CD8-positive, alpha-beta T cell (primary cell): ENCODE measurements at places on chromosomes 1 and 21.

GRCh38 chr1:93715529-93716126 lies 34.0 kb upstream of the BCAR3 start:
- no peak for DNase-seq

GRCh38 chr1:201870397-201870796 lies 18.3 kb upstream of the SHISA4 start:
- DNase-seq, result no peak

- peak; percentile 16 for DNase-seq
Observed at GRCh38 chr1:231241750-231242149, 738 bp downstream of the GNPAT start.

- DNase-seq, result no peak
Observed at GRCh38 chr1:201562659-201563405, 23.9 kb downstream of the NAV1 start.

GRCh38 chr1:64898107-64898861 lies 68.1 kb downstream of the JAK1 start:
- peak; percentile 25 for DNase-seq

- DNase-seq, result no peak
Observed at GRCh38 chr1:101960142-101960541, 36.6 kb downstream of the OLFM3 start.

DNA sequence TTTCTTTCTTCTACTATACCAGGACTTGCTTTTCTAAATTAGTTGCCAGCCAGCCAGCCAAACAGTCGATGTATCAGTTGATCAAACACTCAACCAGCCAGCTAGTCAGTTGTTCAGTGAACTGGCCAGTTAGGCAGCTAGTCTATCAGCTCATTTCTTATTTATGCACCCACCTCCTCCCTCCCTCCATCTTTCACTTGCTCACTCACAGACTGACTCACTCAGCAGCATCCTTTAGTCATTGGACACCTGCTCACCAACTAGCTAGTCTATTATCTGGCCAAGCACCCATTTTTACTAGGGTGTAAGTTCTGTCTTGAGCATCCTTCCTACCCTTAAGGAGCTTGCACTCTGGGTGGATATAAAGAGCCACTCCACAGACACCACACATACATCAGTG lies 5.9 kb upstream of the SPRR4 start:
- no peak for DNase-seq

DNA sequence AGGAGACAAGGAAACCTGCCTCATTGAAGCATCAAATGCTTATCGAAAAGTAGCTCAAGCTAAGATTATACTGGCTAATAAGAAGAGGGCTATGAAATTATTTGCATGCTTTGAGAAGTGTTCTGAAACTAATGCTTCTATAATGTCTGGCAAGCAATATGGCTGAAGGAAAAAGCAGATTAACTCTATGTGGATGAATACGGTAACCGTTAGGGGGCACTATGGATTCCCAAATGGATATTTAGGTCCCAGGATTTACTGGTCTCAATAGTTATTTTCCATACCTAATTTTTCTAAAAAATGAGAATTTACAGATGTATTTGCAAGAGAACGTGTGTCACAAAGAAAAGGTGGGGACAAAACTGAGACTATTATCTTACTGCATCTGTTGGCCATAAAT lies 34.6 kb upstream of the RRP15 start:
- no peak for DNase-seq

DNA sequence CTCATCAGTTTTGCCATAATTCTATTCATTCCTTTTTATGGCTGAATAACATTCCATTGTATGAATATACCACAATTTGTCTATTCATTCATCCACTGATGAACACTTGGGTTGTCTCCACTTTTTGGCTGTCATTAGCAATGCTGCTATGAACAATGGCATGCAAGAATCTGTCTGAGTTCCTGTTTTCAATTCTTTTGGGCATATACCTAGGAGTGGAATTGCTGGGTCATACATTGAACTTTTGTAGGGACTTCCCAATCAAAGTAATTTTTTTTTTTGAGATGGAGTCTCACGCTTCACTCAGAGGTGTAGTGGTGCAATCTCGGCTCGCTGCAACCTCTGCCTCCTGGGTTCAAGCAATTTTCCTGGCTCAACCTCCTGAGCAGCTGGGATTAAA lies 34.9 kb downstream of the AADACL4 start:
- DNase-seq, result no peak

- no peak for DNase-seq
Observed at GRCh38 chr1:200081151-200081968, 53.9 kb downstream of the NR5A2 start.

DNA sequence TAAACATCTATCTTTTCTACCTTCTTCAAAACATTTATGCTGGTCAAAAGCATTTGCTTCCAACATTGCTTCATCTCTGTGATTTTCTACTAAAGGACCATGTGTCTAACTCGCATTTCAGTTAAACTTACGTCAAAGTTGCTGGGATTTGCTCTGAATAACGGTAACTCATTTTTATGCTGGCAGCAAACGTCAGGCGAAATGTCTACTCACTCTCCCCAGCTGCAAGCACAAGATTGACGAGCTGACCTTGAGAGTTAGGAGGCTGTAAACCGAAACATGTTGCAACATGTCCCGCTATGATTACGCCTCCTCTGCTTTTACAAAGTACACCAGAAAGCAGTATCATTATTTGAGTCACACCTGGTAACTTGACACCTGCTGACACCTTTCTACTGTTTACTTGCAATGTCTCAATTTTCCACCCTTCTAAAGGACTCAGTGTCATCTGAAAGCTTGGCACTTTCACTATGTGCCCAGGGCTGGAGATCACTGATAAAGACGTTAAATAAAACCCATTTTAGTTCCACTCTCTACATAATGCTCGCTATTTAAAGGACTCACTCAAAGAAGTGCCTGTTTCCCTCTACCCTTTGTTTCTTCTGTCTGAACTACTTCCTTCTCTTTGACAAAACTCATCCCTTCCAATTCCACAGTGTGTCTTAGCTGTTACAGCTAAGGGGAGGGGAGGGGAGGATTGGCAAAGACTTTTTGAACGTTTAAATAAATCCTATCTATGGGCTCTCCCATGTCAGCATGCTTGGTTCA lies 111.9 kb downstream of the PTPN14 start:
- no peak for DNase-seq

GRCh38 chr1:60942896-60943638 lies 139.3 kb upstream of the NFIA start:
- no peak for DNase-seq

GRCh38 chr1:70146488-70146887 lies 58.9 kb downstream of the LRRC40 start:
- DNase-seq, result no peak

DNA sequence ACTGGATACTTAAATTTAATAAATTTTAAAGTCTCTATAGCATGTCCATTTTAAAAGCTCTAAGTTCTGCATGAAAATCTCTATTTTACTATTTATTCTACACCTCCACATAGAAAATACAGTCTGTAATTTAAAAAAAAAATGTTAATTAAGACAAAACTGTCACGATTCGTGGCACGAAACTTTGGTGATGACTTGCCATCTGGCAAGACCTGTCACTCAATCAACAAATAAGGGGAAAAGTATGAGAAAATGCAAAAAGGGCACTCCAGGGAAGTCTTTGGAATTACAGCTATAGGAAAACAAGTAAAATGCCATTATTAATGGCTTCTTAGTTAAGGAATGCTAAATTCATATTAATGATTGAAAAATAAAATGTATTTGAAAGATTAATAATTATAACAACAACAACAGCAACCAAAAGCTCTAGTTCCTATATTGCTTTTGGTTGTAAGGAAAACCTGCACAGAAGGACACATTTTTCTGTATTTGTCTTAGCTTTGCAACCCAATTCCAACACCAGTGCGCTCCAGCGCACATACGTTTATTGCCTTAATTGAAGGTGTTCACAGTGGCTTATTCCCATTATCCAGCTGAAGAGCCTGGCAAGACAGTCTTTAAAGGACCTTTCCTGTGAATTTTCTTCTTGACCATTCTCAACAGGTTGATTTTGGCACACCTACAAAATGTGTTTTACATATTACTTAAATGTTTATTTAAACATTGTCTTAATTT lies 107.8 kb downstream of the PLPPR5 start:
- DNase-seq, result no peak

GRCh38 chr1:196380316-196380715 lies 227.9 kb downstream of the KCNT2 start:
- DNase-seq, result no peak
